ENCODE measurements at places on chromosomes 2 and 18. TPM values are rescaled to one million over a fixed set of nuclear protein-coding genes. Genes with fewer than 3 reads are reported as not detected.

DNA sequence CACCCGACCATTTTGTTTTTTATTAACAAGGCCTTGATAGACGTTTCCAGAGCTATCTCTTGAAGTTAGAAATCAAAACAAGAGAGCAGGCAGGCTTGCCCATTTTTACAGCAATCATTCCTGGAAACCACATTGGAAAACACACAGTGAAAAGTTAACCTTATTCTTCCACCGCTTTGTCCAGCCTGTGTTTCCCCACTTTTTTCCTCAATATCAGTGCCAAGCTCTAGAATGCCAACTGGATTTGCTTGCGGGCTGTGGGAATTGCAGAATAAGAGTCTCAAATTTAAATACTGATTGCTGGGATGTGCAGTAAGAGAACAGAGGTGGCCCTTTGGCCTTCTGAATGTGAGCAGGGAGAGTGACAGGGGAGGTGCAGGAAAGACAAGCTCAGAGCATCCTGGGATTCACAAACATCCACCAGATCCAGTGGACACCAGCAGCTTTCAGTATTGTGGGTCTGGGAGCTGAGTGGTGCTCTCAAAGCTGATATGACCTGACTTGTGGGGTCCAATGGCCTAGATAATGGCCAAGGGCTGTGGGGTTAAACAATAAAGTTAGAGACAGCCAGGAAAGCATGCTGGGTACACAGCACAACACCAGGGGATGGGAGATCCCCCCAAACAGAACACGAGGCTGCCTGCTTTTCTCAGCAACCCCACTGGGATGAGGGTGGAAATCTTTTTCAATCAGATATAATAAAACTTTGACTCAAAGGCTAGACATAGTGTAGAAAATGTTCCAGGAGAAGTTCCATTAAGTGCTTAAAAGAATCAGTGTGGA is 15.5 kb downstream of the CYP1B1 start:
- H3K27ac ChIP-seq, result no peak overlapping the region
- no peak for DNase-seq
- peaks cover 22% of the 10 kb centered on the region for H3K27me3 ChIP-seq
- H3K36me3 ChIP-seq, result no peaks in the 10 kb centered on the region
- peaks cover 16% of the 10 kb centered on the region for H3K4me1 ChIP-seq

GRCh38 chr2:158740127-158740526 is 55.0 kb upstream of the DAPL1 start:
- no peak overlapping the region for H3K27ac ChIP-seq
- peaks cover 12% of the 10 kb centered on the region for H3K27me3 ChIP-seq
- no peaks in the 10 kb centered on the region for H3K4me1 ChIP-seq
- no peak for DNase-seq
- H3K4me3 ChIP-seq, result no peak overlapping the region

- H3K27ac ChIP-seq, result no peak overlapping the region
- no peak for DNase-seq
- peaks cover 2% of the 10 kb centered on the region for H3K36me3 ChIP-seq
- no peak overlapping the region for H3K4me3 ChIP-seq
- H3K27me3 ChIP-seq, result no peaks in the 10 kb centered on the region
These were observed 12.0 kb upstream of the NRP2 start for GRCh38 chr2:205670292-205670691.

- H3K4me1 ChIP-seq, result peaks cover 34% of the 10 kb centered on the region
- H3K36me3 ChIP-seq, result peaks cover 10% of the 10 kb centered on the region
- H3K27ac ChIP-seq, result no peak overlapping the region
- no peaks in the 10 kb centered on the region for H3K27me3 ChIP-seq
- DNase-seq, result peak; percentile 24
- H3K4me3 ChIP-seq, result no peak overlapping the region
These were observed 92.6 kb upstream of the TMEM18 start for GRCh38 chr2:769771-770170.

DNA sequence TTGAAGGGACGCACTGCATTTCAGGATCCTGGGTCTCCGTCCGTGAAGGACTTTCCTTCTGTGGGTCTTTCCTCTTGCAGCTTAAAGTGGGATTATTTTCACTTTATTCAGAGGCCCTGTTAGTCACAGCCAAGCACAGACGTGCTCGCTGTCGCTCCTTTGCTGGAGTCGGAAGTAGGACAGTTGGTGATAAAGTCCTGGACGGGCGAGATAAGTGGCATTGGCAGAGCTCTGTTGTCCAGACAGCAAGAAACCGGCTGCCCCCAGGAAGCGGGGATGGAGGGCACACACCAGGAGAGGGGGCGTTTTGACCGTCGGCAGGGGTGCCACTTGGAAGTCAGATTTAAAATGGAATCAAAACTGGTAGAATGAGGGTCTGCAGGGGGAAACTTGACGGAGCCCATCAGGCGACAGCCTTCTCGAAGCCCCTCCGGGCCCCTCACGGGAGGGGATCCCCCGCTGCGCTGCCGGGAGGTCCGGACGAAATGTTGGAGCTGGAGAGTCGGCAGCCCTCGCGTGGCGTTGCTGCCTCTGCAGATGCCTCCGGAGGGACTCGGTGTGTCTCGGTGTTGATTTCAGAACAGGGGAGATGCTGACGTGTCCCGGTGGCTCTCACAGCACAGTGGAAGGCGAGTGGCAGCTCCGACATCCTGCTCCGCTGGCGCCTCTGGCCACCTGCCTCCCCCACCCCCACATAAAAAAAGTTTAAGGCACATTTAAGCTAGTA is 124.2 kb downstream of the NFATC1 start:
- peaks cover 2% of the 10 kb centered on the region for H3K36me3 ChIP-seq
- no peaks in the 10 kb centered on the region for H3K27me3 ChIP-seq
- H3K4me1 ChIP-seq, result peaks cover 91% of the 10 kb centered on the region
- peak overlapping the region; percentile 92 for H3K27ac ChIP-seq
- peak overlapping the region; percentile 81 for H3K4me3 ChIP-seq

- DNase-seq, result no peak
- H3K27me3 ChIP-seq, result no peaks in the 10 kb centered on the region
- no peak overlapping the region for H3K4me3 ChIP-seq
- H3K4me1 ChIP-seq, result no peaks in the 10 kb centered on the region
- no peak overlapping the region for H3K27ac ChIP-seq
These were observed 149.6 kb downstream of the MYT1L start for GRCh38 chr2:2181493-2181892.

GRCh38 chr2:207230261-207231105 is 64.7 kb upstream of the KLF7 start:
- no peaks in the 10 kb centered on the region for H3K27me3 ChIP-seq
- H3K4me3 ChIP-seq, result peak overlapping the region; percentile 63
- H3K36me3 ChIP-seq, result no peaks in the 10 kb centered on the region
- peaks cover 48% of the 10 kb centered on the region for H3K4me1 ChIP-seq
- peak overlapping the region; percentile 83 for H3K27ac ChIP-seq

DNA sequence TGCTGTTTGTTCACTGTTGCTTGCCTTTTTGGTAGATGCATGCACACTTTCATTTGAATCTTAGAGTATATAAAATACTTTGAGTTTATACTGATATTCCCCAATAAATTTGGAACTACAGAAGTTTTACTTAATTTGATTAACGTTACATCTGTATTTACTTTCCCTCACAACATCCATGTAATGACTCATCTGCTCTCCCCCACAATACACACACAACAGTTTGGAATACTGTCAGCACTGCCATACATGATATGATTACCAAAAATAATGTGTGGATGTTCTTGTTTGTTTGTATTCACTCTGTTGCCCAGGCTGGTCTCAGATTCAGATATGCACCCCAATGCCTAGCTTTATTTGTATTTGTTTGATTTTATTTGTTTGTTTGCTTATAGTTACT is 144.2 kb downstream of the WDR7 start:
- H3K36me3 ChIP-seq, result no peaks in the 10 kb centered on the region
- no peak overlapping the region for H3K4me3 ChIP-seq
- no peak for DNase-seq
- H3K4me1 ChIP-seq, result no peaks in the 10 kb centered on the region

CPO gene
- total RNA-seq, result 0.21 TPM

PPM1B gene
- 60.1 TPM for total RNA-seq
